ENCODE measurements at places on chromosomes 7 and 10.

GRCh38 chr7:131100357-131101054 is 227.2 kb upstream of the MKLN1 start:
- no peak for DNase-seq

GRCh38 chr7:17144322-17144721 is 154.1 kb upstream of the AHR start:
- no peak for DNase-seq

DNA sequence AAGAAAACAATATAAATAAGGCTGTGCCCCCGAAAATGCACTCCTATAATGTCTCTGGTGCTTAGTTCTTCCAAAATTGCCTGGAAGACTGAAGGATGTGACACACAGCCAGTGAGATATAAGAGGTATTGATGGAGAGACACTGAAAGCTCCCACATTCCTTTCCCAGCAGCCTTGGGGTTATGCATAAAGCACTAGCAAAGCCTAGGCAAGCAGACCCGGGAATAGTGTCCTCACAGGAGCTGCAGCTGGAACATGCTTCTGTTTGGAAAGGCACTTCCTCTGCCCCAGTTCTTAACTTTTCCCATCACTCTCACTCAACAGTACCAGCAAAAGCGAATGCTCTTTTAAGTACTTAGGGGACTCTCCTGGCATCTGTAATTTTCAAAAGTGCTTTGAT is 178.0 kb downstream of the AMPH start:
- DNase-seq, result no peak

DNA sequence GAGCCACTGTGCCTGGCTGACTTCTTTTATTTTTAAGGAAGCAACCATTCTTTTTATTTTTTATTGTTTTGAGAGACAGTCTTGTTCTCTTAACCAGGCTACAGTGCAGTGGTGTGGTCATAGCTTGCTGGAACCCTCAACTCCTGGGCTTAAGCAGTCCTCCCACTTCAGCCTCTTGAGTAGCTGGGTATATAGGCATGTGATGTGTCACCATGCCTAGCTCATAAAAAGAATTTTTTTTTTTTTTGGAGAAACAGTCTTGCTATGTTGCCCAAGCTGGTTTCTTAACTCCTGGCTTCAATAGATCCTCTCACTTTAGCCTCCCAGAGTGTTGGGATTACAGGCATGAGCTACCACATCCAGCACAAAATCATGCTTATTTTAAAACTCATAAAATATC is 5.8 kb downstream of the MCU start:
- no peak for DNase-seq

- no peak for DNase-seq
Measured at GRCh38 chr10:72094574-72094973, 6.2 kb upstream of the SPOCK2 start.

GRCh38 chr7:117014673-117015133 is 61.4 kb downstream of the ST7 start:
- no peak for DNase-seq

DNA sequence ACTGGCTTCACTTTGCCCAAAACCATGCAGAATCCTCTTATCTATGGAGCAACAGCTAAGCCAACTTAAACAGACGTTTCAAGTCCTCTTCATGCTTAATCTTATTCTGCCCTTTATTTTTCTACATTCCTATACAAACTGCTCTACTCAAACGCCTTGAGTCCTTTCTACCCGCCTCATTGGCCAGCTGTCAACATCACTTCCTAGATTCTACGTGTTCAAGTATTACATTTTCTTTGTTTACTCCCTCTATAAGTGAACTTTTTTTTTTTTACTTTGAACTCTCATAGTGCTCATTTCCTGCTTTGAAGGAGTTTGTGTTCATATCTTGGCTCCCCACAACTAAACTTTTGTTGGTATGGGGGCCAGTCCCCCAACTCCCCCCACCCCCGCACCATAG is 28.9 kb upstream of the SLC26A5 start:
- no peak for DNase-seq

DNA sequence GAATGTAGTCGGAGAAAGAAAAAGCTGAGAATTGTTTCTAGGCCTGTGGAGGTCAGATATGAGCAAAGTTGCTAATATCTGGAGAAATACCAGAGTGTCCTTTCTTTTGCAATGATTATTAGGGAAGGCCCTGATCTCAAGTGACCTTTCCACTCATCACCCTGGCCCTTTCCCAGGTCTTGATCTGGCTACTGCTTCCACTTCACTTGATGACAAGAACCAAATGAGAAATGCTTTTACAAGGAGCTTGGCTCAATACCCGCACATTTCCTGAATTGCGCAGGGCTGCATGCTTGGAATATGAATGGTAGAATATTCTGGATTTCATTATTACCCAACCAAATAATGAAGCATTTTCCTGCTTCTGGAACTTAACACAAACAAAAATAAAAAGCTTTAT is 104.6 kb downstream of the ITGB8 start:
- no peak for DNase-seq

DNA sequence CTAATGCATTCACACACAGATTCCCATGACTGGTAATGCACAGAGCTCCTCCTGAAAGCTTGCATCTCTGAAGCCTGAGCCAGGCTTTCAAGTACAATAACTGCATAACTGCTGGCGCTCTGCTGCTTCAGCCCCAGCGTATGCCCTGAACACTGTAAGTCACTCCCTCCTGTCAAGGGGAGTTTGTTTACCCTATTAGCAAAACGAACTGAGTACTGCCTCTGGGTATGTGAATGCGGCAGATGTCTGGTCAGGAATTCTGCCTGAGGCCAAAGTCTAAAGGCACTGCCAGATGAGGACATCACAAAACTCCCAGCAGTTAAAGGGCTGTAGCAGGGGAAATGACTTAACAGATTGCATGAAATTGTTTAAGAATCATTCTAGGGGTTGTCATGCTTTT is 97.7 kb downstream of the NRCAM start:
- peak; percentile 5 for DNase-seq

- no peak for DNase-seq
Measured at GRCh38 chr10:114874827-114875411, 53.3 kb downstream of the FHIP2A start.

- no peak for DNase-seq
Measured at GRCh38 chr10:132493756-132494290, 43.8 kb upstream of the INPP5A start.

- no peak for DNase-seq
Measured at GRCh38 chr10:101920546-101920945, 76.9 kb upstream of the KCNIP2 start.

GRCh38 chr10:130800281-130800680 is 511.2 kb downstream of the TCERG1L start:
- no peak for DNase-seq

- DNase-seq, result no peak
Measured at GRCh38 chr7:92747041-92747835, 89.1 kb downstream of the CDK6 start.

GRCh38 chr7:95632609-95633008 is 36.3 kb upstream of the PDK4 start:
- DNase-seq, result no peak

DNA sequence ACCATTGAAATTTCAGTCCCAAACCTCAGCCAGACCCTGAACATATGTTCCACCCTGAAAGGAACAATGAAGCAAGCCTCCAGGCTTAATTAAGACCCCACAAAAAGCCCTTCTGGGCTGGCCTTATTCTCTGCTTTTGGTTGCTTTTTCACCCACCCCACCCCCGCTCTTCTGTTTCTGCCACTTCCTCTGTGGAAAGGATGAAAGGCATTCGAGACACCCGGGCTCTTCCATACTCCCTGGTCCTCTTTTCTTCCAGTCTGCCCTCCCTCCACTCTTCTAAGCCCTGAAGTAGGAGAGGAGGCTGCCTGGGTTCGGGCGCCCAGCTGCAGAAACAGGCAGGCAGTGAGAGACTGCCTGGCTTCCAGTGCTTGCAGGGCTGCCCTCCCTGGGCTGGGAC is 9.4 kb upstream of the FAM241B start:
- no peak for DNase-seq

DNA sequence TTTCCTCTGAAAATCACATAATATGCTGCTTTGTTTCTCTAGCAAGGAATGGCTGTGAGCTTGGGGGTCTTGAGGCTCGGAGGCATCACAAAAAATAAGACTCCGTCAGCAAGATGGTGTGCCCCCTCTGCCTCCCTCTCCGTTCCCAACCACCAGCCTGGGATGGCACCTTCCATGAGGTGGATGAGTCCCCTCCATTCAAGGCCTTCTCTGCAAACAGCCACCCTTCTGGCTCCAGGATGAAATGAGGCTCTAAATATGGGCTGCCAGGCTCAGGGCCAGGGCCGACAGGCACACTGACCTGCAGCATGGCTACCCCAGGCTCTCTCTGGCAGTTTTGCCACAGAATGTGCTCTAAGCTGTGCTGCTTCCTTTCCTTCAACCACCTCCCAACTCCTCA is 521.5 kb downstream of the PTPRN2 start:
- no peak for DNase-seq

- DNase-seq, result no peak
Measured at GRCh38 chr7:133542209-133542780, 289.4 kb downstream of the EXOC4 start.

GRCh38 chr7:38319873-38320272 is 46.4 kb upstream of the TARP start:
- no peak for DNase-seq

GRCh38 chr10:86191686-86192085 is 174.9 kb downstream of the GRID1 start:
- no peak for DNase-seq

DNA sequence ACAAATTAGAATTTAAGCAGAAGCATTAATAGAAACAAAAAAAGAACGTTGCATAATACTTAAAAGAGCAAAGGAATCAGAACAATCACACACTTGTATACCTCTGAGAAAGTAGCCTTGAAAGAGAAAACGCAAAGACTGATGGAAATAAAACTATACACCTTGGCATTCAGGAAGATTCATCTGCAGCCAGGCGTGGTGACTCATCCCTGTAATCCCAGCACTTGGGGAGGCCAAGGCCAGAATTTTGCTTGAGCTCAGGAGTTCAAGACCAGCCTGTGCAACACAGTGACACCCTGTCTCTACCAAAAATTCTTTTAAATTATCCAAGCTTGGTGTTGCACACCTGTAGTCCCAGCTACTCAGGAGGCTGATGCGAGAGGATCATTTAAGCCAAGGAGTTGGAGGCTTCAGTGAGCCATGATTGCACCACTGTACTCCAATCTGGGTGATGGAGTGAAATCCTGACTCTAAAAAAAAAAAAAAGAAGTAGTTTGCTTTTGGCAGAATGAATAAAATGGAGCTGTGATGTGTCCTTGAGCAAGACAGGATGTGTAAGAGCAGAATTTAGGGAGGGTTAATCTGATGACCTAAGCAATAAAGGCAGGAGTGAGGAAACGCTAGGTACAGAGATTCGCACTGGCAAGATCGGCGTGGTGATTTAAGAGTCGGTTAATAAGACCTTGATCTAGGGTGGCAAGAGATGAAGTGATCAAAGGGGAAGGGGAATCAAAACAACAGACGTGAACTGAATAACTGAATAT is 75.8 kb upstream of the NRP1 start:
- DNase-seq, result no peak

- DNase-seq, result no peak
Measured at GRCh38 chr10:43340101-43340500, 31.3 kb upstream of the FXYD4 start.

- no peak for DNase-seq
Measured at GRCh38 chr7:29030781-29031275, 72.7 kb upstream of the TRIL start.

DNA sequence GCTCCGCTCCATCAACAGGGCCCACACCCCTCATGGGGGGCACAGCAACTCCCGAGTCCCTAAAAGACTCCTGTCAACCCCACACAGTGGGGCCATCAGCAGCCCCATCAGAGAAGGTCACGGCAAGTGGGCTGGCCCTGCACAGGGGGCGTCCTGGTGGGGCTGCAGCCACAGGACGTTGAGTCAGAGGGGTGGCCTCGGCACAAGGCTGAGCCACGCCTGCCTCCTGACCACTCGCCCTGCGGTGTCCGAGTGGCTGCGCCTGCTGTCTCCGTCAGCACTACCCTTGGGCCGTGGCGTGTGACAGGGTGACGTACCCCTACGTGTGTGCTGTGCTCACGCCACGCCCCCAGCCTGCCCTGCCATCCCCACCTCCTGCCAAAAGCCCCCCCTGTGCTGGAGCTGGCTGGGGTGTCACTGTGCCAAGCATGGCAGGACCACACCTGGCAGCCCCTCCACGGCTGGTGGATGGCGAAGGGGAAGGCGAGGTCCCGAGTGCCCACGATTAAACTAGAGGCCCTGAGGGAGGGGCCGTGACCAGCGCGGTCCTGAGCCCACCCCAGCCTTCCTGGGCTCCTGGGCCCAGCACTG is 26.0 kb upstream of the NKX6-2 start:
- no peak for DNase-seq

DNA sequence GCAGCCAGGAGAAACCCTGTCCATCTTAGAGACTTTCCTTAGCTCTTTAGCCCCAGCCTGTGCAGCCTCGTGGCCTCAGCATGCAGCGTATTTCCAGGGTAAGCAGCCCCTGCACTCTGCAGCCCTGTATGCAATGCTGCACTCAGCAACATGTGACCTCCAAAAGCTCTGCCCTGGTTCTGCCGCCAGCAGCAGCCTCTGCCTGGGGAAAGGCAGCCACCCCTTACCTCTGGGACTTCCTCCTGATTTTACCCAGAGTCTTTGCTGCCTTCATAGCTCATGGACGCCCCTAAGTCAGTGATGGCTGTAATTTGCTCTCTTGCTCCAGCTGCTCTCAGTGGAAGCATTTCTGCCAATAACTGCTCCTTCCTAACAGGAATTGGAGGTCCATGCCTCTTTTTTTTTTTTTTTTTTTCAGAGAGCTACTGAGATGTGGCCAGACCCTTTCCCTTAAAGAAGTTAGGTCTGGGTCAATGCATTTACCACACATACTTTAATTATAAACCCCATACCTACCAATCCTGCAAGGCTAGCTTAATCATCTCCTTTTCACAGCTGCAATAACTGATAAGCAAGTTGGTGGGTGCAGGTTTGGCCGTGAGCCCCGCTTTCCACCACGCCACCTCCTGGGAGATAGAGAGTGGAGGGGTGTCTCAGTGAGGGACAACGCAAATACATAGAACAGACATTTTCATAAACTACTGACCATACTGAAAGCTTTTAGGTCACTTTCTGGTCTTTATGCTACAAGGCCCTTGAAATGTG is 71.7 kb downstream of the RAMP3 start:
- DNase-seq, result no peak

All from right renal cortex interstitium (tissue), 3 donors.